ENCODE measurements at places on chromosomes 12 and 14. TPM values are rescaled to one million over a fixed set of nuclear protein-coding genes. Genes with fewer than 3 reads are reported as not detected.

The MYF5 gene
- not detected for total RNA-seq

The CNIH1 gene
- 77.7 TPM for total RNA-seq

The WDR89 gene
- 6.9 TPM for total RNA-seq

The CCND2 gene
- 478 TPM for total RNA-seq

The C1QL4 gene
- not detected for total RNA-seq

The OAS3 gene
- total RNA-seq, result 6.4 TPM

The EML1 gene
- total RNA-seq, result 29.9 TPM

The GUCY2C gene
- not detected for total RNA-seq

The CFAP54 gene
- total RNA-seq, result 0.48 TPM

The RNASE7 gene
- total RNA-seq, result not detected

The CD4 gene
- 3.8 TPM for total RNA-seq

The ZNF891 gene
- total RNA-seq, result 1.1 TPM

The TAS2R10 gene
- total RNA-seq, result 0.30 TPM

The GZMH gene
- total RNA-seq, result 0.48 TPM

The CABP1 gene
- 2.8 TPM for total RNA-seq

The MYF6 gene
- 1.1 TPM for total RNA-seq

The LTB4R2 gene
- 2.2 TPM for total RNA-seq

The CLEC4D gene
- 0.43 TPM for total RNA-seq

The NOS1 gene
- 0.32 TPM for total RNA-seq

The KRT5 gene
- total RNA-seq, result not detected

The ALX1 gene
- total RNA-seq, result not detected

The PLEKHH1 gene
- 2.6 TPM for total RNA-seq

The PTPRR gene
- total RNA-seq, result 0.65 TPM

The KCTD10 gene
- 42.3 TPM for total RNA-seq

The ANKRD33 gene
- not detected for total RNA-seq

The B4GALNT3 gene
- 65.3 TPM for total RNA-seq

The KRT3 gene
- total RNA-seq, result not detected

The CDKN1B gene
- total RNA-seq, result 29.5 TPM

The POTEG gene
- not detected for total RNA-seq

The LBHD2 gene
- total RNA-seq, result not detected

The SLC25A21 gene
- total RNA-seq, result 0.24 TPM

The KLRC1 gene
- 0.16 TPM for total RNA-seq

The OTX2 gene
- total RNA-seq, result not detected

The SLC17A8 gene
- not detected for total RNA-seq

The UBC gene
- total RNA-seq, result 1,009 TPM

The TAS2R8 gene
- not detected for total RNA-seq

The MYO1A gene
- total RNA-seq, result 0.11 TPM

The CLEC9A gene
- total RNA-seq, result not detected

The PLEKHG7 gene
- total RNA-seq, result not detected

The RNF41 gene
- total RNA-seq, result 40.7 TPM

The CCDC175 gene
- not detected for total RNA-seq

The PARP11 gene
- total RNA-seq, result 6.8 TPM

The SOX5 gene
- total RNA-seq, result 2.2 TPM

The STXBP6 gene
- total RNA-seq, result 13.9 TPM

The TGFB3 gene
- 57.5 TPM for total RNA-seq

The SYNE3 gene
- total RNA-seq, result 12.4 TPM

The TAS2R14 gene
- total RNA-seq, result 1.3 TPM

The HSPB8 gene
- total RNA-seq, result 529 TPM
